Hematopoietic multipotent progenitor cell (in vitro differentiated cells): ENCODE measurements at places on chromosomes 7 and 10. TPM values are rescaled to one million over a fixed set of nuclear protein-coding genes. Genes with fewer than 3 reads are reported as not detected.
A peak's percentile ranks its signal among the peaks of the same experiment; 100 is the strongest.

DNA sequence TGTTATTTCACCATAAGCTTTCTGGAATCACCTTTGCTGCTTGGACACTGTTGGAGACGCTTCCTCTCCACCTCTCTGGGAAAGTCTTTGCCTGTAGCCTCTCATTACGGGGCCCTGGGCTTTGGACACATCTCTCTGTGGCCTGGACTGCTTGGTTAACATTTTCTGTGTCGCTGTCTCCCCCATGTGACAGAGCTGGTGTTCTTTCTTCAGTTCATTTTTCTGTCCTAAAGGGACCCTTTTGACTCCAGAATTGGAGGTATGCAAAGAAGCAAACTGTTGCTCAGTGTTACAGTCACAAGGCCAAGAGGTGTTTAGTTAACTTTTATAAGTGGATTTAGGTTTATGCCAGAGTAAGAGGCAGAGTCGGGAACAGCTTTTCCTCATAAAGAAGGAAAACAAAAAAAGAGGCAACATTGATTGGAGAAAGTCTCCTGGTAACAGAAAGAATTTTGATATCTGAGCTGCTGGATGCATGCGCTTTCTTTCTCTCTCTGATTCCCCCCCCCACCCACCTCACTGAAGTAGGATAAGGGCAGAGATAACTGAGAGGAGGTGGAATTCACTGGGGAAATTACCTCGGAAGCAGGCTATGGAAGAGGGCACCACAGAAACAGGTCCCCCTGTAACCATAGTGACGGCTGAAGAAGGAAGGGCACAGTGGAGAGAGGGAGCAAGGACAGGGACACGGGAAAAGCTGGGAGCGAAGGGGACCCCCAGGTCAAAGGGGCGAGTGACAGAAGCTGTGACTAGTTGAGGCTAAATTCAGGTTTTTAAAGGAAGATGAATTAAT lies 57.8 kb downstream of the LGI1 start:
- DNase-seq, result no peak

DNA sequence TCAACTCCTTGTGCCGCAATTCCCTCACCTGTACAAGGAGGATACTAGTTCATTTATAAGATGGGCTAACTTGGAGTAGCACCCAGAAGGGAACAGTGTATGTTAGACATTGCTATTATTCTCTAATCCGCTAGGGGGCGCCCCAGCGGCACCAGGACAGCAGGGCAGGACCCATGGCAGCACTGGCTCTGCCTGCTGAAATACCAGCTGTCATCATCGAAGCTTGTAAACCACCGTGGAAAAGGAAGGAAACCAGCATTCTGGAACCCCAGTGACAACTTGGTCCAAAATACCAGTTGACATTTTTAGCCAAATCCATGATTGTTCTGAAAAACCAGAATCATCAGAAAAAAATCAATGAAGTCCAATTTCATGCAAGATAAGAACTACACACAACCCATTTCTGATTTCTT lies 134.4 kb downstream of the ITGA8 start:
- DNase-seq, result peak; percentile 40

- peak; percentile 86 for DNase-seq
Observed at GRCh38 chr10:12419262-12419847, 70.0 kb downstream of the CAMK1D start.

DNA sequence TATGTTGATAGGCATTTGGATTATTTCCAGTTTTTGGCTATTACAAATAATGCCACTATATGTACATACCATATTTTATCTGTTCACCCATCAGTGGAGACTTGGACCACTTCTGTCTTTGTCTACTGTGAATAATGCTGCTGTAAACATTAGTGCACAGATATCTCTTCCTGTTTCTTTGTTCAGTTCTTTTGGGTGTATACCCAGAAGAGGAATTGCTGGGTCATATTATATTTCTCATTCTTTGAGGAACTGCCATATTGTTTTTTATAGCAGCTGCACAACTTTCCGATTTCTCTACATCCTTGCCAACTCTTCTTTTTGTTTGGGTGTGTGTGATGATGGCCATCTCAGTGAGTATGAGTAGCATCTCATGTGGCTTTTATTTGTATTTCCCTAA lies 218.0 kb downstream of the LRMDA start:
- no peak for DNase-seq

DNA sequence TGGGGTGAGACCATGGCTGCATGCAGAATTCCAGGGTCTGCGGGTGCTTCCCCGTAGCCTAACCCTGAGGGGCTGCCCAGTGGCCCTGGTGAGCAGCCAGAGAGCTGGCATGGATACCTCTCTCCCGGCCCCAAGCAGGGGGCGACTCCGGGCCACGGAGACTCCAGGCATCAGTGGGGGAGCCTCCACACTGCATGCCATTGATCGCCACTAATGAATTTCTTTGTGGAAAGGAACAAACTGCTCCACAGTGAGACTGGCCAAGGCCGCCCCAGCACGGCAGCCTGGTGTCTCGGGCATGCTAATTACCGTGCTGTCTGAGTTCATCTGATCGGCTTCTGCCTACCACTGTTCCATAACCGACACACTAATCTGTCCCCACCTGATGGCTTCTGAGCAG lies 184.4 kb downstream of the GRID1 start:
- no peak for DNase-seq

- no peak for DNase-seq
Observed at GRCh38 chr7:36151921-36152755, 916 bp upstream of the EEPD1 start.

DNA sequence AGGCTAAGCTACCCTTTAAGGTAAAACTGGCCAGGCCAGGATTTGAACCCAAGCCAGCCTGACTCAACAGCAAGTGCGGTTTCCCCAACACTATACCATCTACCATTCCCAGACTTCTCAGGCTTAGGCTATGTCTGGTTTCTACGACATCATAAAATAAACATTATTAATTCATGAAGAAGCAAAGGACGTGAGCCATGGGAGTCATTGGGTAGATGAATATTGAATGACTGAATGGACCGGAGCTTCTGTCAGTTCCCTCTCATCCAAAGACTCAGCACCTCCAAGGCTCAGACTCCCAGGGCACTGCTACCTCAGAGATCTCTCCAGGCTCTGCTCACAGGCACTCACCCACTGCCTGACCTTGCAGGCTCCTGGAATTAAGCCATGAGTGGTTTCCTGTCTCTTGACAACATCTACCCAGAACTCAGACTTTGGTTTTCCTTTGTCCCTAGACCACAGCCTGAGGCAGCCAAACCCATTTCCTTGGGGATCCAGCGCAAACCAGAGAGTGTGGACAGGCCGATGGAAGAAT lies 64.6 kb upstream of the STEAP1B start:
- no peak for DNase-seq

DNA sequence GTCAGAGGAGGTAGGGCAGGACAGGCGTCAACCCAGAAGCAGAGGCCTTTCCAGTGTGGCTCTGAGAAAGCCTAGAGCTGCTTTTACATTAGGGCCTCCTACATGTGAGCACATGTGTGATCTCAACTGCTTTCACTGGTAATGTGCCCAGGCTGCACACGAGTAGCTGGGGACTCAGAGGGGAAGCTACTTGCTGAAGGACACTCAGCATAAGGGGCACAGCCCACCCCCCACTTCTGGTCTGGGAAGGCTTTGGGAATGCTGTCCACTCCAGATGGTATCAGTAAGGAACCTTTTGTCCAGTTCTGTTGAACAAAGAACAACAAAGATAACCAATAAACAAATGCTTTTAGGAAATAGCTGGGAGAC lies 18.9 kb downstream of the PRF1 start:
- DNase-seq, result no peak

GRCh38 chr7:97117372-97118188 lies at the start of gene SDHAF3:
Gene SDHAF3 (plus strand): TSS chr7:97117698. CDS start chr7:97117724, 26 bp downstream.
- peak; percentile 94 for DNase-seq

DNA sequence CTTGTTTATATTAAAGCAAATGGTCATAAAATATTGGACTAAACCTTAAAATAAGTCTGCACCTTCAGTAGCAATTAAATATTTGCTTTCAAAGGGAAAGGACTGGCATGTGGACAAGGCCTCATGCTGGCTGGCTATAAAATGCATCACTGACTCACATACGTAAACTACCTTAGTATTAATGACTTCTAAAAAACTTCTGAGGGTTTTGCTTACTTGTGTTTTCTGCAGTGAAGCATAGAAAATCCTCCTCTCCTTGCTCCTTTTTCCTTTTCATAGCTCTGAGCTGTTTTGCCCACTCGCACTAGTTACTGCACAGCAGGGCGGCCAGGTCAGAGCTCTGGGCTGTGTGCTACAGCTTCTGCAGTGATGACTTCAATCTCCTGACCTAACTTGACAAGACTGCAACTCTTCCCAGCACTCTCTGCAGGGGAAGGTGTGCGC lies 82.3 kb downstream of the CUL2 start:
- DNase-seq, result no peak

- no peak for DNase-seq
Observed at GRCh38 chr10:36492590-36493515, 632.5 kb upstream of the ANKRD30A start.

DNA sequence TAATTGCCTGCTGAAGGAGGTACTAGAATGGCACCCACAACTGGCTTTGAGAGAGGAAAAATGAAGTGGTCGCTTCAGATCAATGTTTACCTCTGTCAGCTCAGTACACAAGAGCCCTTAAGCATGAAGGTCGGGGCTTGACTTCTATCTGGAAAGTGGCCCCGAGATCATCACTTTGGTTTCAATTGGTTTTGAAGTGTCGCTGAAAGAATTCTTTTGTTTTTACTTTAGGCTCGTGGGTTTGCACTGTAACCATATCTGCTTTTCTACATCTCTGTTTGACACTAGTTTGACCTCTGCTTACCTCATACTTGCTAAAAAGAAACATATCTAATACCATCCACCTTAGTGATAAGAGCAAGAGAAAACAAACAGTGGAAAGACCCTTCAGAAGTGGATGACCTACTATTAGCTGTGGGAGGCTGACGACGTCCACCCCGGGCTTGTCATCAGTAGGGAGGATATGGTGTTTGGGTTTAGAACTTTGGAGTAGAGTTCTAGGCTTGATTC lies 361.8 kb downstream of the GATA3 start:
- DNase-seq, result no peak

- no peak for DNase-seq
Observed at GRCh38 chr7:131483586-131483985, 72.8 kb downstream of the PODXL start.

- no peak for DNase-seq
Observed at GRCh38 chr7:140595468-140596092, 45.0 kb downstream of the DENND2A start.

GRCh38 chr7:102452451-102452850 lies 12.2 kb downstream of the ALKBH4 start:
- no peak for DNase-seq

GRCh38 chr7:114312649-114313048 lies 102.0 kb upstream of the FOXP2 start:
- no peak for DNase-seq

DNA sequence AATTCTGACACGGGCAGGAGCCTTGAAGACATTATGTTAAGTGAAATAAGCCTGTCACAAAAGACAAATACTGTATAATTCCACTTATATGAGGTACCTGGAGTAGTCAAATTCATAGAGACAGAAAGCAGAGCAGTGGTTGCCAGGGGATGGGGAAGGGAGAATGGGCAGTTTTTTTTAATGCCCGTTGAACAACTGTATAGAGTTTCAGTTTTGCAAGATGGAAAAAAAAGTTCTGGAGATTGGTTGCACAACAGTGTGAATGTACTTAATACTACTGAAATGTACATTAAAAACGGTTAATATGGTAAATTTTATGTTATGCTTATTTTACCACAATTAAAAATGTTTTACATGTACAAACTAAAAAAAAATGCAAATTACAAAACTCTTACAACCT lies 63.6 kb upstream of the EFCAB10 start:
- no peak for DNase-seq

DNA sequence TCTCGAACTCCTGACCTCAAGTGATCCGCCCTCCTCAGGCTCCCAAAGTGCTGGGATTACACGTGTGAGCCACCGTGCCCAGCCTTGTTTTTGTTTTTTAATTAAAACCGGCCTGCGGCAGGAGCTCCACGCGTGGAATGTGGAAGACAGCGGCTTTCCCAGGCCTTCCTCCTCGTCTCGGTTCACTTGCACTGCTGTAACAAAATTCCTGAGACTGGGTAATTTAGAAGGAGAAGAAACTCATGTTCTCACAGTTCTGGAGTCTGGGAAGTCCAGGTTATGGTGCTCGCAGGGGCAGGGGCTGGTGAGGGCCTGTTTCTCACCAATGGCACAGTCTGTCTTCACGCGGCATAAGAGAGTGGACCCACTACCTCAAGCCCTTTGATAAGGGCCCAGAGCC lies 14.4 kb upstream of the CRYGN start:
- DNase-seq, result no peak

DNA sequence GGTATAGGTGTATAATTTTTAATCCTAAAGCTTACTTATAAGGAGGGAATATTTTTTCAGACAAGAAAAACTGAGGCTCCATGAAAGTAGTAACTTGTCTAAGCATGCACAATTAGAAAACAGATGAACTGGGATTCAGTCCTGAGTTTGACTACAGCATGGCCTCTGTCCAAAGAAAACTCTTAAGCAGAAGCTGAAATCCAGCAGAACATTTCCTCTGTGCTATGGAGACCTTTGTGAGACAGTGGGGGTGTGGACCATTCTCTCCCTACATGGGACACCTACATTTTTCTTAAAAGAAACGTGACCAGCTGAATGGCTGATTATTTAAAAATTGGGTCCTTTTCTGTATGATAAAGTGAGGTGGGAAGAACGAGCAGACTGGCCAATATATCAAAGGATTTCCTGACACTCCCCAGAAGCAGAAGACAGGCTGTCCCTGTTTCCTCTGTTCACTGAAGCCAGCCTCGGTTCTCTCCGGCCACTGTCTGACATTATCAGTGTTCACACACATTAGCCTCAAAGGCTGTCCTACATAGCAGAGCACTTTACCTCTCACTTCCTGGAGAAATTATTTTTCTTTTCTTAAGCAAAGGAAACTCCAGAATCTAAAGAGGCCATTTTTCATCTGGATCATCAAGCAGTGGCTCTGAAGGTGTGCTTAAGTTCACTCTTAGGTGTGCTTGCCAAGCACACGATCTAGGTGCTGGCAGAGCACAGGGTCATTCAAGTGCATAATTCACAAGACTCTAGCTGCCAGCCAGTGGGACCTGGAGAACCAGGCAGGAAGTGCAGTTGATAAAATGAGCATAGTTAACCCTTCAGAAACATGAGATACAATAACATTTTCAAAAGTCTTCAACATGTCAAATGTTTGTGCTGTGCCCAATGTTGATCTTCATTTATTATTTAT lies 40.4 kb upstream of the KIAA1217 start:
- no peak for DNase-seq

GRCh38 chr7:139230484-139230773 lies 608 bp upstream of the UBN2 start:
- DNase-seq, result no peak

GRCh38 chr10:79185796-79186374 lies 117.1 kb downstream of the ZMIZ1 start:
- DNase-seq, result no peak

- peak; percentile 60 for DNase-seq
Observed at GRCh38 chr7:8176370-8177081, 85.4 kb downstream of the ICA1 start.

GRCh38 chr10:105121743-105122142 lies 480.7 kb downstream of the SORCS3 start:
- no peak for DNase-seq

Gene IFIT1
- 4.6 TPM for total RNA-seq

Gene CALHM3
- 0.27 TPM for total RNA-seq

Gene VPS37D
- not detected for total RNA-seq

Gene PRF1
- 0.81 TPM for total RNA-seq

Gene ELOVL3
- total RNA-seq, result not detected

Gene PPP1R9A
- total RNA-seq, result 4.0 TPM

Gene TBATA
- total RNA-seq, result not detected

Gene COL17A1
- under 0.01 TPM for total RNA-seq

Gene CYP2C19
- total RNA-seq, result not detected
